ENCODE measurements at places on chromosomes 12 and 14.

DNA sequence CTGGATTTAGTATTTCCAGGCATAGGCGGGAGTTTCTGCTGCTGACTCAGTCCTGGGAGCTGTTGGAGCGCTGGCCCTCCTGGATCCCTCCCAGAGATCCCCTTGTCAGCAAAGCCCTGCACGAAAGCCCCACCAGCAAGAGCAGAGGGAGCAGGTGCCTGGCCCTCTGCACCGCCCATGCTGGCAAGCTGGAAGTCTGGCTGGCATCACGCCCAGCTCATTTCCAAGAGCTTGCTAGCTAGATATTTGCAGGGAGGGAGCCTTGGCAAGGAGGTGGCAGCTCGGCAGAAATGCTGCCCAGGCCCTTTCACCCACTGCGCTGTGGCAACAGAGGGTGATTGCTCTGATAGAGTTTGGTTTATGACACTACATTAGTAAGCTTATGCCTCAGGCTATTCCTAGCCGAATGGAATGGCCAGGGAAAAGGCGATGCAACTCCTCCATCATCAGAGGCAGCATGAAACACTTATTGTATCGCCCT is 193.9 kb downstream of the EMP1 start:
- DNase-seq, result no peak

DNA sequence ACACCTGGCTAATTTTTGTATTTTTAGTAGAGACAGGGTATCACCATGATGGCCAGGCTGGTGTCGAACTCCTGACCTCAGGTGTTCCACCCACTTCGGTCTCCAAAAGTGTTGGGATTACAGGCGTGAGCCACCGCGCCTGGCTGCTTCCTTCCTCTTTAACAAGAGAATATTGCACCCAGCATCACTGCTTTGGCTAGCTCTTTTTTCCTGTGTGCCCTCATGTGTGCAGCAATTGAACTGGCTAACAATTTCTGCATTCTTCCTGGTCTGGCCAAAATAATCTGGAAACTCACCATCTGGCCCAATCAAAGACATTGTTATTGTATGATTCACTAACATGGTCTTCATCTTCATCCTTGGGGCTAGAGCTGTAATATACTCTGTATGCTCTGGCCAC is 2.7 kb upstream of the ASB8 start:
- DNase-seq, result no peak

GRCh38 chr14:95361373-95362137 is 41.8 kb upstream of the CLMN start:
- DNase-seq, result peak; percentile 28

DNA sequence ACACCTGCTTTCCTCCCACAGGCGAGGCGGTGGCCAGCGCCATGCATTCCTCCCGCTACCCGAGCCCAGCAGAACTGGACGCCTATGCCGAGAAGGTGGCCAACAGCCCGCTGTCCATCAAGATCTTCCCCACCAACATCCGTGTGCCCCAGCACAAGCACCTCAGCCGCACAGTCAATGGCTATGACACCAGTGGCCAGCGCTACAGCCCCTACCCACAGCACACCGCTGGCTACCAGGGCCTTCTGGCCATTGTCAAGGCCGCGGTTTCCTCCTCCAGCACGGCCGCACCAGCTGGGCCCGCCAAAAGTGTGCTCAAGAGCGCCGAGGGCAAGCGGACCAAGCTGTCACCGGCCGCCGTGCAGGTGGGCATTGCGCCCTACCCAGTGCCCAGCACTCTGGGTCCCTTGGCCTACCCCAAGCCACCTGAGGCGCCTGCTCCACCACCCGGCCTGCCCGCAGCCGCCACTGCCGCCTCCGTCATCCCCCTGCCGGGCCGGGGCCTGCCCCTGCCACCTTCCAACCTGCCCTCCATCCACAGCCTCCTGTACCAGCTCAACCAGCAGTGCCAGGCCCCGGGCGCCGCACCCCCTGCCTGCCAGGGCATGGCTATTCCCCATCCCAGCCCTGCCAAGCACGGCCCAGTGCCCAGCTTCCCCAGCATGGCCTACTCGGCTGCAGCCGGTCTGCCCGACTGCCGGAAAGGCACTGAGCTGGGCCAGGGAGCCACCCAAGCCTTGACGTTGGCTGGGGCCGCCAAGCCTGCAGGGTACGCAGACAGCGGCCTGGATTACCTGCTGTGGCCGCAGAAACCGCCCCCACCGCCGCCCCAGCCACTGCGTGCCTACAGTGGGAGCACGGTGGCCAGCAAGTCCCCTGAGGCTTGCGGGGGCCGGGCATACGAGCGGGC is 54.6 kb downstream of the FAM222A start:
- no peak for DNase-seq

DNA sequence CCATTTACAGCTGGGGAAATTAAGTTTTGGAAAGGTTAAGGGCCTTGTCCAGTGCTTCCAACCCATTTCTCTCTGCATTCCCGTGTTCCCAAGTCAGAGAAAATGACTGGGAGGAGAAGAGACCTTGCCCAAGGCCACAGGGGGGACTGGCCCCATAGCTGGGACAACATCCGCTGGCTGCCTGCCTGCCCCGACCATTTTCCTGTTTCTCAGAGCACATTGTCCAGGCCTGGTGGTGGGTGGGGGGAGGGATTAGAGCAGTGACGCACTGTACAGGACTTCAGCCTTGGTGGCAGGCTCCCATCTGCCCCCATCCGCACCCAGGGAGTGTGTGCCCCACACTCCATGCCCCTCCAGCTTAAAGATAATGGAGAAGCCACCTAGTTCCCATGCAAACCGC is 27.7 kb downstream of the DIO3 start:
- no peak for DNase-seq

DNA sequence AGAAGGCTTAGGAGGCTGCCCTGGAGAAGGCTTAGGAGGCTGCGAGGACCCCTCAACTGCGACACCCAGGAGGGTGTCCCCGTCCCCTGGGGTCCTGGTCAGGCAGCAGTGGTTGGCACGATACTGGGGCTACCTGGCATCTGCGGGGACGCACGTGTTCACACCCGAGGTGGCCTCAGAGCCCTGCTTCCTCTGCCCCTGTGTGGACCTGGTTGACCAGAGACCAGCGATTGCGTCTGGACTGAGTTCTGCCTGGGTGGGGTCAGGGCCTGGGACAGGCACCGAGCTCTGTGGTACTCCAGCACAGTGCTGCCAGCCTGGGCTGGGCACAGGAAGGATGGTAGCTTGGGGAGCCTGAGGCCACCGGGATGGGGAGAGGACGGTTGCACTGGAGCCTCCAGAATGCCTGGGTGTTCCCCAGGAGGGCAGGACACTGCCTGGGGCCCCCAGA is 735 bp downstream of the ASPG start:
- no peak for DNase-seq

DNA sequence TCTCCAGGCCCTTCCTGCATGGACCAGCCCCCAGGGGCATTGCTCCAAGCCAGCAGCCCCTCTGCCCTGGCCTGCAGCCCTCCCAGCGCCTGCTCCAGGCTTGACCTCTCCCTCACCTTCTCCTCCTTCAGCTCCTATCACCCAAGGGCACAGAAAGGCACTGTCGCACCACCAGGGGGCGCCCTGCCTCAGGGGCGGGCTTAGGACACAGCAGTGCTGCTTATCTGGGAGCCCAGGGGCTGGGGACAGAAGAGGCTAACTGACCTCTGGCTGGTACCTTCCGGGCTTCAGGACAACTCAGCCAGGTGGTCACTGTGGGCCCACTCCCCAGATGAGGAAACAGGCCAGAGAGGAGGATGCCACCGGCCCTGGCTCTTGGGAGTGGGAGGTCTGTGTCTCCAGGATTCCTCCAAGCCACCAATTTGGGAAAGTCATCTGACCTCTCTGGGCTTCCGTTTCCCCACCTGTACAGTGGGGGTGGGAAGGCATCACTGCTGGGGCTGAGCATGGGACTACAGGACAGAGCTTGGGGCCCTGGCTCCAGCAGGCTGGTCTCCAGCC is 25.3 kb upstream of the GPR132 start:
- peak; percentile 89 for DNase-seq

DNA sequence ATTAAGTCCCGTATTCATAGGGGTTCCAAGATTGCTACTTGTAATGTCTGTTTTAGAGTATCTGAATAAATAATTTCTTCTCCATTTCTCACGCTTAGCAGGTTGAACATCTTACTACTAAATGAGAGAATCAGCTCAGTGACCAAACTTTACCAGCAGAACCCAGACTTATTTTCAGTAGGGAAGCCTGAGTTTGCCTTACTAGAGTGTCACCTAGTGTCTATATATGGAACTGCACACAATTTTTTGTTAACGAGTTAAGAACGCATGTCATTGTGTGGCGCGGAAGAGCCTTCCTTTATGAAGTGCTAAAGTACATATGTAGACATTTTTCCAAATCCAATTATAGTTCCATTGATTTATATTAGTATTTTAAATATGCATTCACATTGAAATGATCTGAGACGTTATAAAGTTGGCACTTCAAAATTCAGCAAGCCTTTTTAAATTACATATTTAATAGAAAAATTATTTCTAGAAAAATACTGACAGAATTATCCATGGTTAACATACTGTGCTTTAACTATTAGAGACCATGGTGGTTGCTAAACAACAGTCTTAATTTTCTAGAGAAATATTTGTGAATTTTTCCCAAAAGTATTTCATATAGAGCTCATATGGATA is 88.3 kb downstream of the RPS29 start:
- peak; percentile 3 for DNase-seq

GRCh38 chr12:95316798-95317197 is 99.2 kb downstream of the VEZT start:
- DNase-seq, result no peak

DNA sequence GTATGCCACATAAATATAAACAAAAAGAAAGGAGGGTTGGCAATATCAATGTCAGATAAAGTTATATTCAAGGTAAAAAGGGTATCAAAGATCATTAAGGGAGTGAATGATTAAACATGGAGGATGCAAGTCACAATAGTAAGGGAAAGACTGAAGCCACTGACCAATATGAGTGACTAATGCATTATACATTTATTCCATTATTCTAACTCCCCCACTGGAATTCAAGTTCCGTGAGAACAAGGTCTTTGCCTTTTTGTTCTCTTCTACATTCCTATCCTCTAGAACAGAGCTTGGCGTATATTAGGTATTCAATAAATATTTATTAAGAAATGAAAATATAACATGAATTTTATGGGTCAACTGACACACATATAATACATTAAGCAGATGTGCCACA is 30.7 kb downstream of the MAP4K5 start:
- DNase-seq, result no peak

GRCh38 chr12:12176402-12176801 is 90.4 kb downstream of the LRP6 start:
- DNase-seq, result no peak

DNA sequence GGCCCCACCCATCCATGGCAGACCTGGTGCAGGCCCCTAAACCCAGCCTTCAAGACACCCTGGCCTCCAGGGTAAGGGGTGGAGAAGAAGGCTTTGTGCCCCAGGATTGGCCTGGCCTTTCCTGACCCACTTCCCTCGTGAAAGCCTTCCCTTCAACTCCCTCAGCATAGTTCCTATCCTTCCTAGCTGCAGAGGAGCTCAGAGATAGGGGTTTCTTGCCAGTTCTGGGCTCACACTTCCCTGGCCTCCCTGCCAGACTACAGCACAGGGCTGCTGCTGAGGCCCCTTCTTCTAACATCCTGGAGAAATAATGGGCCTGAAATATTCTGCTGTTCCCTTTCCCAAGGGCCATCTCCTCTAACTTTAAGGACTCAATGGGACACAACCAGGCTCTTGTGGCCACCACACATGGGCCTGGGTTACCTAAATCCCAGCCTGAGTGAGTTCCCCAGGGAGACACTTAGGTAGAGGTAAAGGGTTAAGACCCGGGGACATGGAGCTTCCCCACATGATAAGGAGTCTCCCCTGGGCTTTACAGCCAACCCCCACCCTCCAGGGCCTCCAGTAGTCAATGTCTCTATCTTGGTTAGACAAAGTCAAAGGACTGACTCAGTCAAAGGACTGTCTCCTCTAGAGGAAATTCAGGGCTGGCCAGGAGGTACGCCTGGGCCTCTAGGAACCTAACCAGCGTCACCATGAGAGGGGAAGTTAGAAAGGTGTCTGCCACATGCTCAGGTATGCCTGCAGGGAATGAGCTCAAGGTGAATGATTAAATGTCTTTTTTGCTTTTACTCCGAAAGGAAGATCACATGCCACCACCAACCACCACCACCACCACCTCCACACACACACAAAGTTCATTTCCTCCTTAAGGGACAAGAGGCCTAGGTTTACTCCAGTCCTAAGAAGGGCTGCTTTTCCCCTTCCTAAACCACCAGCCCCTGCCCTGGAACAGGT is 7.1 kb downstream of the ZFP36L1 start:
- no peak for DNase-seq

DNA sequence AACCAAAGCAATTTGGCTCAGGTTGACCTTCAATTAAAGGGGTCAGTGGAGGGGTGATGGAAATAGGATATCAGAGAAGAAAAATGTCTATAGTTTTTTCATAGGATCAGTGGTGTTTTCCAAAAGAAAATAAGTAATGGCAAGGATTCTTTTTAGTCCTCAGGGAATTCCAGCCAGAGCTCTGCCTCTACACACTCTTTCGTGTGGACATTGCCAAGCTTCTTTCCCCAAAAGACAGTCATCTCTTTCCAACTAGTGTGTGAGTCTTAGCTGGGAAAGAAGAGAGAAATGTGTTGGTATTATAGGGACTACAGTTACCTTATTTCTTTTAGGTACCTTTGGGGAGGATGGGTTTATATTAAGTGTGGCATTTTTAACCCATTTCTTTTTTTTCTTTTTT is 46.5 kb downstream of the RBMS2 start:
- no peak for DNase-seq

DNA sequence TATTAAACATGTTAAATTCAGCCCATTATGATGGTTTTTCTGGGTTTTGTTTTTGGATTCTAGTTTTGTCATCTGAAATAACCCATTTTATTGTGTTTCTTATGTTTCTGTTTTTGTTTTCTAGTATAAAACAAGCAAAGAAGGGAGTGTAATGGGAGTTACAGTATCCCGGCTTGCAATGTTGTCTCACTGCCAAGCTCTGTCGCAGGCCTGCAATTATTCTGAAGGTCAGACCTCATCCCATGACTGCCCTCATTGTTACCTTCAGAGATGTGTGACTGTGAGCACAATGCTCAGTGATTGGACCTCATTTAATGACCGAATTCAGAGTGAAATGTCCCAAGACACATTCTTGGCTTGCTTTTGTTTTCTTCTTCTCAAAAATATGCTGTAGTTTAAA is 73.0 kb upstream of the ATF1 start:
- no peak for DNase-seq

DNA sequence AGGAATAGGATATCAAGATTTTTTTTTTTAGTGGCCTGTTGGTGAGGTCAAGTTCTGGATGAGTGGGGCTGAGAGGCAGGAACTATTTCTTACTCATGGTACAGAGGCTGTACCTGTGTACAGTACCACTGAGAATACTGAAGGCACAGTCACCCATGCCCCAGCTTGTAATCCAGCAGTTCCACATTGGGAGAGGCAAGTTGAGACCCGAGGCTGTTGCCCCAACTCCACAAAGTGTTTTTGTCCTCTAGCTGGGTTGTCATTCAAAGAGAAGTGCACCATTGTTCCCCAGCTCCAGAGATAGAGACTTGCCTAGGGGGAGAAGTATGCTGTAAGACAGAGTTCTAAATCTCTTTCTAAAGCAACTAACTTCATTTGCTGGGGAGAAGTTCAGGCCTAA is 38.7 kb downstream of the ARID2 start:
- no peak for DNase-seq

- no peak for DNase-seq
Observed at GRCh38 chr12:103494051-103494733, 1.6 kb downstream of the C12orf42 start.

Data from activated CD4-positive, alpha-beta T cell treated with anti-CD3 and anti-CD28 coated beads for 24 hours (primary cell).